Right ventricle myocardium inferior (tissue), 1 donor: ENCODE measurements at places on chromosomes 3 and 15. TPM values are rescaled to one million over a fixed set of nuclear protein-coding genes. Genes with fewer than 3 reads are reported as not detected.

- no peak for DNase-seq
Measured at GRCh38 chr3:60142009-60142408, 1092.2 kb upstream of the CFAP20DC start.

NOX5 gene
- not detected for total RNA-seq

DNA sequence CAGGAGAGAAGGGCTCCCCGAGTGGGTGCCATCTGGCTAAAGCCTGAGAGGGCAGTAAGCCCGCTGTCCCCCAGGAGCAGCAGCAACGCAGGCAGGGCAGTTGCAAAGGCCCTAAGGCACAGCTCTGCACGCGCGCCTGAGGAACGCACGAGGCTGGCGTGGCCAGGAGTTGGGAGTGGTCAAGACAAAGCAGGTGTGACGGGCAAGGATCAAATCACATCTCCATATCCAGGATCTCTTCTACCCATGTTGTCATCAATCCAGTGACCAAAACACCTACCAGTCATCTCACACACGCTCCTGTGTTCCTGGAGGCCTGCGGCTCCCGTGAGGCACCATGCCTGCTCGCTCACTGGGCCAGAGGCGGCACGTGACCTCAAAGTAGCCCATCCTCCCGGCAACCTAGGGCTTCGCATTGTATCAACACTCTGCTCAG lies 59.5 kb downstream of the ERC2 start:
- DNase-seq = no peak

DNA sequence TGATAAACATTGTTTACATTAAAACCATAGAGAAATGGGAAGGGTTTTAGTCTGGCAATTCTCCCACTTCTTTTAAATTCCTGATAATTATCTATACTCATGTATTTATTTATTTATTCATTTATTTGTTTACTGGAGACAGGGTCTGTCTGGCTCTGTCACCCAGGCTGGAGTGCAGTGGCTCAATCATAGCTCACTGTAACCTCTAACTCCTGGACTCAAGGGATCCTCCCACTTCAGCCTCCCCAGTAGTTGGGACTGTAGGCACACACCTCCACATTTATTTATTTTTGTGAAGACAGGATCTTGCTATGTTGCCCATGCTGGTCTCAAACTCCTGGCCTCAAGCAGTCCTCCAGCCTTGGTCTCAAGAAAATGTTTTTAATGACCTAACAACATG lies 2.5 kb upstream of the AEN start:
- DNase-seq = no peak

SERINC4 gene
- 0.30 TPM for total RNA-seq

NCEH1 gene
- total RNA-seq = 60.4 TPM

EFCC1 gene
- total RNA-seq = 2.3 TPM

ISLR2 gene
- 1.3 TPM for total RNA-seq

TGM5 gene
- not detected for total RNA-seq

CORO2B gene
- total RNA-seq = 8.5 TPM

DNA sequence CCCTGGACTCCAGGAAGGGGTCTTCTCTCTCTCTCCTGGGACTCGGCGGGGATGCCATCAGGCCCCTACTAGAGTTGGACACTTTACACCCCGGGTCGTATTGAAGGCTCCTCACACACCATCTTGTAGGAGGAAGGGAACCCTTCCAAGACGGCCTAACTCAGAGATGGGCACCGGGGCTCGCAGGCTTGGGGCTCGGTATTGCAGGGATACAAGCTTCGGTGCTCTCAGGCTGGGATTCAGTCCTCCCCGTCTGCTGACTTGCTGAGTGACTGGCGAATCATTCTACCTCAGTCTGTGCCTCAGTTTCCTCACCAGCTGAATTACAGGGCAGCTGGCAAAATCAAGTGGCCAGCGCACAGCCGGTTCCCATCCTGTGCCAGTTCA lies 419 bp upstream of the CALML4 start:
- DNase-seq = no peak
